ENCODE measurements at places on chromosomes 3 and 15. TPM values are rescaled to one million over a fixed set of nuclear protein-coding genes. Genes with fewer than 3 reads are reported as not detected.
A peak's percentile ranks its signal among the peaks of the same experiment; 100 is the strongest.

The ACTRT3 gene
- 7.4 TPM for total RNA-seq

DNA sequence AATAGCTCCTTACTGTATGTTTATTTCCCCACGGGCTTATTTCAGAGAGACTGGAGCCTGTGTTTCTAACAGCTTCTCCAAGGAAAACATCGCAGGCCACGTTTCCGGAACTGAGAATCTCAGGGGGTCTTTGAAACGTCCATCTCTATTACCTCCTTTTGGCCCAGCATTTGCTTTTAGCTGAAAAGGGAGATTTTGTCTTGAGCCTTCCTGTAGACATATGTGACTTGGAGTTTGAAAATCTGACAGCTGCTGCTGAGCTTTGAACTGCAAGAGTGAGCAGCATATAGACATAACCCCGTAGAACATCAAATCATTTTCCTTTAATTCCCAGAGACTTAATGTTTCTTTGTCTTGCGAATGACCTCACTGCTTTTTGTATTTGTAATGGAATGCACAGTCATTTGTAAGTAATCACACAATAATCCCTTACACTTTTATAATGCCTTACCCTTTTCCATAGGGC, 54.6 kb downstream of the LPP start:
- DNase-seq = no peak
- peak overlapping the region; percentile 92 for H3K27ac ChIP-seq
- no peaks in the 10 kb centered on the region for H3K36me3 ChIP-seq
- H3K4me1 ChIP-seq = peaks cover 6% of the 10 kb centered on the region

- H3K27me3 ChIP-seq = no peaks in the 10 kb centered on the region
- no peak for DNase-seq
- no peaks in the 10 kb centered on the region for H3K4me1 ChIP-seq
These were observed 16.0 kb downstream of the ARMC8 start for GRCh38 chr3:138202945-138203701.

GRCh38 chr3:87805670-87806069, 253.1 kb downstream of the CGGBP1 start:
- no peaks in the 10 kb centered on the region for H3K27me3 ChIP-seq
- no peaks in the 10 kb centered on the region for H3K36me3 ChIP-seq

The UPK1B gene
- not detected for total RNA-seq

The SUSD5 gene
- total RNA-seq = 11.8 TPM

The GRM7 gene
- total RNA-seq = 0.82 TPM

The PGBD4 gene
- total RNA-seq = 1.8 TPM

DNA sequence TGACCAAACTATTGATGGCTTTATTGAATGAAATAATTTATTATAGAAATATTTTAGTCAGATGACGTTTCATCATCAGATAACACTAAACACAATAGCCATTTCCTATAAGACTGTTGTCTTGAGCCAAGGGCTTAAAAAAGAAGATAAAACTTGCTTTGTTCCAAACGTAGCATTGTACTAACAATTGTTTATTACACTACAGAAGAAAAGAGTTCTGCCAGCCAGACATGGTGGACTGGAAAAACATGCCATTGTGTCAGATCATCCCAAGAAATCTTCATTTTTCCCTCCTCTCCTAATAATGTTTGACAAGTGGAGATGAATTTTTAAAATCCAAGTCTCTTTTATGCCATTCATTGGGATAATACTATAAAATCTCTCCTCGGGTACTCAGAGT, 203.3 kb downstream of the CDIN1 start:
- no peak overlapping the region for H3K27ac ChIP-seq
- no peak overlapping the region for H3K4me3 ChIP-seq
- no peak for DNase-seq
- H3K4me1 ChIP-seq = no peaks in the 10 kb centered on the region

The SLCO2A1 gene
- total RNA-seq = 3.0 TPM

DNA sequence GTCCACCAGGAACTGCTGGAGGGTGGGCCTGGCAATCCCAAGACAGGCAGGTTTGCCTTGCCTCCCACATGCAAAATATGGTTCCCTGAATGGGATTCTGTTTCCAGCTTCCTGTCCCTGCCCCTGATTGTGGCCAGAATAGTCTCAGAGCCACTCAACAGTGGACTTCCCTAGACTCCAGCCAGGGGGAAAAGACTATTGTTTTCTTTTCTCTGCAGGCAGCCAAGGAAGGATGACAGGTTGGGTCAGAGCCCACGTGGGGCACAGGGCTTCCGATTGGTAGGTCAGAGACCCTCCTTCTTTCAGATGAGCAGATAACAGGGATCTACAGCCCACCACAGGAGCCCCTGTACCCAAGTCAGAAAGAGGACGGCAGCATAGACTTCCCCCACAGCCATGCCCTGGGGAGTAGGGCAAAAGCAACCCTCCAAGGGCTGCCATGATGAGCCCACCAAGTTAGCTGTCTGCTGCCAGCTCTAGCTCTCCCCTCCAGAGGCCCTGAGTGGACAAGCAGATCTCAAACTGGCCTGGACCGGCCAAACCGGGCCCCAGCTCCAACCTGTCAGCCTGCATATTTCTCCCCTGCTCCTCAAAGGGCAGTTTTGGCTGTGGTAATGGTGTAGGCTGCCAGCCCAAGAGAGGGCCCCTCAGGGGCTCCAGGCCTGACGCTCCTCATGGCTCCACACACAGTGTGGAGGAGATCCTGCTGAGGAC, 6.4 kb downstream of the TLR9 start:
- H3K27me3 ChIP-seq = no peaks in the 10 kb centered on the region
- peak overlapping the region; percentile 79 for H3K27ac ChIP-seq
- peaks cover 10% of the 10 kb centered on the region for H3K4me1 ChIP-seq
- H3K36me3 ChIP-seq = no peaks in the 10 kb centered on the region
- no peak overlapping the region for H3K4me3 ChIP-seq

- H3K27me3 ChIP-seq = no peaks in the 10 kb centered on the region
- H3K36me3 ChIP-seq = no peaks in the 10 kb centered on the region
- peak overlapping the region; percentile 45 for H3K27ac ChIP-seq
These were observed 8.7 kb upstream of the ZNF774 start for GRCh38 chr15:90343302-90343790.

GRCh38 chr15:66830358-66830757, 128.3 kb downstream of the SMAD6 start:
- H3K27me3 ChIP-seq = no peaks in the 10 kb centered on the region
- H3K4me1 ChIP-seq = no peaks in the 10 kb centered on the region
- H3K4me3 ChIP-seq = no peak overlapping the region
- DNase-seq = no peak
- H3K27ac ChIP-seq = no peak overlapping the region

- no peaks in the 10 kb centered on the region for H3K4me1 ChIP-seq
- H3K27me3 ChIP-seq = no peaks in the 10 kb centered on the region
- DNase-seq = no peak
- no peaks in the 10 kb centered on the region for H3K36me3 ChIP-seq
These were observed 226.0 kb upstream of the CGNL1 start for GRCh38 chr15:57150066-57150865.

DNA sequence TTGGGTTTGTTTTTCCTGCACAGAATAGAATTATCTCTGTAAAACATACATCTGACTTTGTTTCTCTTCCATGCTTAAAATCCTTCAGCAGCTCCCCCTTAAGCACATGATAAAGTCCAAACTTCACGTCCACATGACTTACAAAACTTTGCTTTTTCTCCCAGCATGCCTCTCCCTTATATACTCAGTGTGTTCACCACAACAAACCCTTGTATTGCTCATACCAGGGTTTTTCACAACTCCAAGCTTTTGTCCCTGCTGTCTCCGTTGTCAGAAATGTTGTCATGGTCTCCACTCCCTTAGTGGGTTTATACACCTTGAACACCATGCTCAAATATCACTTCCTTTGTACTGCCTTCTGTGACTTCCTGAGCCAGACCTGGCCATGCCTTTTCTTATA, 91.1 kb upstream of the MITF start:
- H3K36me3 ChIP-seq = no peaks in the 10 kb centered on the region
- H3K27me3 ChIP-seq = no peaks in the 10 kb centered on the region
- DNase-seq = no peak
- H3K4me3 ChIP-seq = no peak overlapping the region

The TRIM42 gene
- total RNA-seq = not detected

GRCh38 chr3:9398700-9399336, 1.4 kb downstream of the SETD5 start:
- DNase-seq = no peak
- H3K36me3 ChIP-seq = no peaks in the 10 kb centered on the region
- no peaks in the 10 kb centered on the region for H3K27me3 ChIP-seq
- H3K4me1 ChIP-seq = peaks cover 32% of the 10 kb centered on the region
- peak overlapping the region; percentile 89 for H3K4me3 ChIP-seq
- H3K27ac ChIP-seq = peak overlapping the region; percentile 99

The INSYN1 gene
- total RNA-seq = 0.77 TPM

GRCh38 chr3:45509038-45509767, 85.3 kb upstream of the LIMD1 start:
- no peak overlapping the region for H3K4me3 ChIP-seq
- no peak overlapping the region for H3K27ac ChIP-seq
- H3K27me3 ChIP-seq = no peaks in the 10 kb centered on the region
- H3K36me3 ChIP-seq = no peaks in the 10 kb centered on the region
- no peaks in the 10 kb centered on the region for H3K4me1 ChIP-seq

DNA sequence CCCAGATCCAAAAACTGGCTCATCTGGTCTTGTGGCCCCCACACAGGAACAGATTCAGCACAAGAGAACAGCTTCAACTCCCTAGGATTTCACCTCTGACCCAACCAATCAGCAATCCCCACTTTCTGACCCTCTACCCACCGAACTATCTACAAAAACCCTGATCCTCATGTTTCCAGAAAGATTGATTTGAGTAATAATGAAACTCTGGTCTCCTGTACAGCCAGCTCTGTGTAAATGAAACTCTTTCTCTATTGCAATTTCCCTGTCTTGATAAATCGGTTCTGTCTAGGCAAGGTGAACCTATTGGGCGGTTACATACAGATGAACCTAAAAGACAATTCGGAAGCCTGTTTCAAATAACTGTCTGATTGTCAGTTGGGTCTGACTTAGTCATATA, 847.6 kb upstream of the ALCAM start:
- no peaks in the 10 kb centered on the region for H3K27me3 ChIP-seq
- H3K4me1 ChIP-seq = no peaks in the 10 kb centered on the region
- H3K36me3 ChIP-seq = no peaks in the 10 kb centered on the region
- no peak overlapping the region for H3K4me3 ChIP-seq
- no peak overlapping the region for H3K27ac ChIP-seq
- DNase-seq = no peak

DNA sequence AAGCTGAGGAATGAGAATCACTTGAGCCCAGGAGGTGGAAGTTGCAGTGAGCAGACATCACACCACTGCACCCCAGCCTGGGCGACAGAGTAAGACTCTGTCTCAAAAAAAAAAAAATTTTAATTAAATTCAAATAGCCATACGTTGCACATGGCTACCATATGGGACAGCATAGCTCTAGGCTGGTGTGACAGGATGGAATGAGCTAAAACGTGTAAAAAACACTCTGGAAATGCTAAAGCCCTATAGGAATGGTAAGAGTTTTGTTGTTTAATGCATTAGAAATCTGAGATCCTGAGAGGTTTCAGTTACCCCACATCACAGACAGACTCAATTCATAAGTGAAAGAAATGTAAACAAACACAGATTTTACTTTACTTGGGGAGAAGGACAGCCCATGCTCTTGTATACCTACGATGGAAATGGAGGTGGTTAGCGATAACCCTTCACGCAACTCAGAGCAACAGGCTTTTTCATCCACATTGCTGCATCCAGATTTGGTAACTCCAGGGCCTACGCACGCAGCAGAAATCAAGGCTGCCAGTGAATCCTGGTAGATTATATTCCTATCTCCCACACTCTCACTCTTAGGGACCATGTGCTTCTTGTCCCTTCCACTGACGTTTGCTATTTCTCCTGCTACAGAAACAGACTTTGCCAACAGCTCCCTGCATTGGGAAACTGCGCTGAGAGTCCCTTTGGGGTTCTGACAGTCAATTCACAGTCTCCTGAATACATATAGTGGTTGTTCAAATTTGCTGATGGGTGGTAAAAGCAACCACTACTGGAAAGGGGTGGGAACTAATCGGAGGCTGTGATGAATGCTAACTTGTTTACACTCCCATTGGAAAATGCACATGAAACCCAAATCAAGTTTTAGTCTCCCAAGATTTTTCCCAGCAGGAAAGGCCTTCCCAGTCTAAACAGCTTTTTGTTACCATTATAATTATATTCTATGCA, 3.1 kb downstream of the SH3BP5 start:
- H3K36me3 ChIP-seq = no peaks in the 10 kb centered on the region
- H3K27me3 ChIP-seq = no peaks in the 10 kb centered on the region
- H3K27ac ChIP-seq = peak overlapping the region; percentile 93
- peak; percentile 52 for DNase-seq
- H3K4me1 ChIP-seq = peaks cover 31% of the 10 kb centered on the region

DNA sequence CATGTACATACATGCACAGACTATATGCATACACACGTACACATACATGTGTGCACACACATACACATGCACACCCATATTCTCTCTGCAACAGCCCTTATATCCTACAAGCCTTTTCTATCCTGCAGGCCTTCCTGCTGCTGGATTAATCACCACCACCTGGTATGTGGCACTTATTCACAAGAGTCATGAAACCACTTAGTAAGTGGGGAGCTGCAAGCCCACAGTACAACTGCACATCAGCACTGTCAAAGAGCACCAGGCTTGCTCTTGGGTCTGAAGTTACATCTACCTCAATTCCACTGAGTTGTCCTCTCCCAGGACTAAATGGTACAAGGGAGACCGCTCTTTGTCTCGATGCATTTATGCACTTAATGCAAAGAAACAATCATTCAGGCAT, 233.2 kb downstream of the KLF13 start:
- no peak overlapping the region for H3K4me3 ChIP-seq
- H3K4me1 ChIP-seq = no peaks in the 10 kb centered on the region
- H3K27ac ChIP-seq = no peak overlapping the region

The SLC22A13 gene
- total RNA-seq = 0.70 TPM

The GOLGA6D gene
- not detected for total RNA-seq

GRCh38 chr3:77147836-77148578, 108.1 kb downstream of the ROBO2 start:
- no peaks in the 10 kb centered on the region for H3K4me1 ChIP-seq
- H3K4me3 ChIP-seq = no peak overlapping the region
- no peaks in the 10 kb centered on the region for H3K27me3 ChIP-seq
- no peaks in the 10 kb centered on the region for H3K36me3 ChIP-seq

GRCh38 chr3:24541935-24542334, 47.3 kb upstream of the THRB start:
- H3K36me3 ChIP-seq = no peaks in the 10 kb centered on the region
- H3K4me1 ChIP-seq = no peaks in the 10 kb centered on the region
- no peak overlapping the region for H3K4me3 ChIP-seq

DNA sequence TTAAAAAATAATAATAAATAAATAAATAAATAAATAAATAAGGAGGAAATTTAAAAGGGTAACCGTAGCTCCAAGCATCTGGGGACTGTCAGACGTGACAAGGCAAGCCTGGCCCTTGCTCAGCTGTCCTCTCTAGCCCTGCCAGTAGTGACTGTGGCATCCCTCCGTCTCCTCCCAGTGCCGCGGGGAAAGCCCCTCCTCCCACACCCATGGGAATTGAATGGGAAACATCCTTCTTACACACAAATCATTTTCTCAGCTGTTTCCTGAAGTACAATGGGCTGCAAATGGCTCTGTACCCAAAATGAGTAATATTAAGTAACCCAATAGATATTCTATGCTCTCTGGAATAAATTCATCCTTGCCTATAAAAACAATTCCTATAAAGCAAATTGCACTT, 101.6 kb upstream of the RAD18 start:
- no peaks in the 10 kb centered on the region for H3K27me3 ChIP-seq
- H3K36me3 ChIP-seq = no peaks in the 10 kb centered on the region
- H3K4me3 ChIP-seq = no peak overlapping the region
- DNase-seq = no peak
- H3K4me1 ChIP-seq = no peaks in the 10 kb centered on the region

The ZNF860 gene
- 0.26 TPM for total RNA-seq

All from uterus (tissue), 4 donors.